ENCODE measurements at places on chromosomes 7 and 10. TPM values are rescaled to one million over a fixed set of nuclear protein-coding genes. Genes with fewer than 3 reads are reported as not detected.

DNA sequence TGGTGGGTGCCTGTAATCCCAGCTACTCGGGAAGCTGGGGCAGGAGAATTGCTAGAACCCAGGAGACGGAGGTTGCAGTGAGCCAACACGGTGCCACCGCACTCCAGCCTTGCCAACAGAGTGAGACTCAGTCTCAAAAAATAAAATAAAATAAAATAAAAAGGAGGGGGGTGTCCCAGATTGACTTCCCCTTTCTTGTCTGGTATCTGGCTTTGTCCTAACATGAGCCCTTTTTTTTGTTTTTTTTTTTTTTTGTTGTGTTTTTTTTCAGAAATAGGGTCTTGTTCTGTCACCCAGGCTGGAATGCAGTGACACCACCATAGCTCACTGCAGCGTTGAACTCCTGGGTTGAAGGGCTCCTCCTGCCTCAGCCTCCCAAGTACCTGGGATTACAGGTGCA, 4.7 kb downstream of the CASP2 start:
- no peak for DNase-seq

GRCh38 chr10:70174058-70174741, 3.9 kb upstream of the SAR1A start:
- DNase-seq: peak; percentile 66

- no peak for DNase-seq
These were observed 165.2 kb downstream of the RELN start for GRCh38 chr7:103824251-103824650.

Gene APBB1IP
- 48.9 TPM for total RNA-seq

GRCh38 chr7:13017881-13018280, 330.4 kb downstream of the ARL4A start:
- DNase-seq: no peak

Gene STEAP1
- not detected for total RNA-seq

Gene OGDHL
- total RNA-seq: 0.55 TPM

- no peak for DNase-seq
These were observed 40.5 kb downstream of the SLC39A12 start for GRCh38 chr10:17992266-17992665.

DNA sequence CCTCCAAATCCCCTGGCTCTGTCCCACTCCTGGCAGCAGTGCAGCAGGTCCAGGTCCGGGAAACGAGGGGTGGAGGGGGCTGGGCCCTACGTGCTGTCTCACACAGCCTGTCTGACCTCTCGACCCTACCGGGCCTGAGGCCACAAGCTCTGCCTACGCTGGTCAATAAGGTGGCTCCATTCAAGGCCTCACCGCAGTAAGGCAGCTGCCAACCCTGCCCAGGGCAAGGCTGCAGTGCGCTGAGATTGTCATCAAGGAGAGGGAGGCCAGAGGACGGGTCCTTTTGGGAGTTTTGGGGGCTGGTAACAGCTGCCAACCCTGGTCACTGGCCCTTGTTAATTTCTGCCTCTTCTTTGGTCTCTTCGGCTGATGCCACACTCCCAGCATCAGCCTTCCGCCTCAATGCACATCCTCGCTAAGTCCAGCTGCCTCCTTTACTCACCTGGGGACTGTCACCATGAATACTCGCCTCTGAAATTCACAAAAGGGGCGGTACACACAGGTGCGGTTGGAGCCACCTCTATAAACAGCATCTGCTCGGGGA, 3.5 kb downstream of the EPO start:
- no peak for DNase-seq

GRCh38 chr7:124700655-124701054, 64.9 kb downstream of the GPR37 start:
- no peak for DNase-seq

GRCh38 chr7:24587853-24588252, 14.6 kb downstream of the PALS2 start:
- peak; percentile 51 for DNase-seq

- DNase-seq: no peak
These were observed 228.3 kb upstream of the NPVF start for GRCh38 chr7:25456467-25457171.

DNA sequence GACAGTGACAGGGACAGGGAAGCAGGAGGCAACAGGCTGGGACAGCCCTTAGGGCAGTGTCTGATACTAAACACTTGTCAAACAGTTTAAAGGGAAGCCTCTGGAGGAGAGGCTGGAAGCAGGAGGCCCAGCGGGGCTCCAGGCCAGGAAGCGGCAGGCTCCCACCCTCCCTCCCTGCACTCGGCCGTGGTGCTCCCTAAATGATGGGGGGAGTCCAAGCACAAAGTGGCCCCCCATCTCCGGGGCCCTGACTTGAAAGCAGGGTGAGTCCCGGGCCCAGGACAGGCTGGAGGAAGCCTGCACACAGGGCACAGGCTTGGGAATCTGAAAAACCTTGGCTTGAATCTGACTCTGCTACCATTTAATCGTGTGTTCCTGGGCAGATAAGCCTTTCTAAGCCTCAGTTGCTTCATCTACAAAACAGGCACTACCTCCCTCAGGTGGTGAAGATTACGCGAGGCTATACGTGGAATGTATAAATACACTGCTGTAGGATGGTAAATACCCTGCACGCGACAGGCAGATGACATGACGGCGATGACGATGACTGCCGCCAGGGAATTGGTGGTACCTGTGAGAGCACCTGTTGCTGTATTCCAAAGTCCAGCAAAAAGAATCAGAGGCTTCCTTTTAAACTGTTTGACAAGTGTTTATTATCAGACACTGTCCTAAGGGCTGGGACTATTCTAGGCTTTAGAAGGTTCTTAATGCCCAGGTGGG, 34.1 kb downstream of the GBX1 start:
- DNase-seq: peak; percentile 15

Gene TMEM106B
- 27.3 TPM for total RNA-seq

GRCh38 chr10:118394301-118395200, 52.4 kb upstream of the FAM204A start:
- DNase-seq: no peak

Gene SPDYE16
- total RNA-seq: 0.42 TPM

DNA sequence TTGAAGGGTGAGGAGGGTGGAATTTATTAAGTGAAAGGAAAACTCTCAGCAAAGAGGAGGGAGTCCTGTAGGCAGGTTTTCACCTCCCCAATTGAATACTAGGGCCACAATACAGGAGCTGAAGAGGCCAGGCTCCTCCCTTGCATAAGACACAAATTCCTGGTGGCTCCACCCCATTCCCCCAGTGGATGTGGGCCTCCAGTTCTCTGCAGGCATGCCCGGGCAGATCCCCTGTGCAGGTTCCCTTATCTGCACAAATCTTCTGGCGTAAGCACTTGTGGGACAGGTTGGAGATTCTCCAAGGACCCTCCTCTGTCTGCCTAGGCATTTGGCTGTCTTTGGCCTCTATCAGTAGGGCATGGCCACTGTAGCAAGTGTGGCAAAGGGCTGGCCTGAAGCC, 847.1 kb upstream of the MBL2 start:
- DNase-seq: no peak

DNA sequence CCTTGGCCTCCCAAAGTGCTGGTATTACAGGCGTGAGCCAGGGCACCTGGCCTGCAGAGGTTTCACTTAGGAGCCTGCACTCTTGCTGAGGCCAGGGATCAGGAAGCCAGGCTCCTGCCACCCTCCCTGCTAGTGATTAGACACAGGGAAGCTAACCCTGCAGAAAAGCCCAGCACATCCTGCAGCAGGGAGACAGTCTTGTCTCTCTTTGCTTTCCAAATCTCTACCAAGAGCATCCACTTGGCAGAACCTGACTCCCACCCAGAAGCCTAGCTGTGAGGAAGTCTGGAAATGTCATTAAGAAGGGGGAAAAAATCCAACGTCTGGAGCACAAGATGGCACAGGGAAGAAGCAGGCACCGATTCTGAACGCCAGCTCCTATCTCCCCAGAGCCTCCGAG, 8.0 kb upstream of the FAM171A1 start:
- no peak for DNase-seq

Gene BAMBI
- total RNA-seq: 1.4 TPM

Gene ANKRD30A
- total RNA-seq: not detected

Gene SPDYE11
- not detected for total RNA-seq

Gene ZNF92
- total RNA-seq: 14.2 TPM

GRCh38 chr10:17009212-17009700, 120.4 kb downstream of the CUBN start:
- no peak for DNase-seq

DNA sequence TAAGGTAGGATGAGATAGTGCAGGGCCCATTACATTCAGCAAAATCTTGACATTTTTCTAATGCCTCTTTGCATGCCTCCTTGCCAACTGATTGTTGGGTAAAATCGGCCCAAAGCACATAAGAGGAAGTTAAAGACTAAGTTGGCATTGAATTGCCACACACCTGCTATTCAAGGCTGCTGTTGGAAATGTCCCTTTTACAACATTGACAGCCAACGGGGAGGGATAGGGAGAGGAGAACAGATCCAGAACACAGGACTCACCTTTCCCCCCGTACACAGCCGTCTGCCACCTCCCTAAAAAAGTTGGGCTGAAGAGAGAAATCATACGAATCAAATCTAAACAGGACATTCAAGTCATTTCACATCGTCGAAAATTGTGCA, 695 bp downstream of the FAM237B start:
- DNase-seq: no peak

Gene LEP
- not detected for total RNA-seq

GRCh38 chr10:66102756-66103155, 823.1 kb upstream of the LRRTM3 start:
- no peak for DNase-seq

GRCh38 chr10:33428682-33429081, 94.2 kb upstream of the NRP1 start:
- no peak for DNase-seq

Gene SORCS3
- not detected for total RNA-seq

- DNase-seq: no peak
These were observed 734.7 kb downstream of the KCNMA1 start for GRCh38 chr10:76902949-76903348.

DNA sequence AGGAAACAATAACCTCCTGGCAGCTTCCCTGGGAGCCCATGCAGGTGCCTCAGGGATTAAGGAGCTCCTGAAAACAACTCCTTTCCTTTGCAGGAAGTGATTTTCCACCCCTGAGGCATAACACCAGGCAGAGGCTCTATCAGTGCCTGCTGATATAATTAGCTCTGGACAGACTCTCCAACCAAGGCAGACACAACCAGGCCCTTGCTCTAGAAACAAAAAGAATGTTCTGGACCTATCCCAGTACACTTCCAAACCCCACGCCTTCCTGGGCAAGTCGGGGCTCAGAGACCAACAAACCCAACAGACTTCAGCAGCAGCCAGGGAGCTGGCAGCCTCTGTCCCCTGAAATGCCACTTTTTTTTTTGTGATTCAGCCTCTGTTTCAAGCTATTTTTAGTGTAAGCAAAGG, 247.1 kb downstream of the KCNMA1 start:
- no peak for DNase-seq

DNA sequence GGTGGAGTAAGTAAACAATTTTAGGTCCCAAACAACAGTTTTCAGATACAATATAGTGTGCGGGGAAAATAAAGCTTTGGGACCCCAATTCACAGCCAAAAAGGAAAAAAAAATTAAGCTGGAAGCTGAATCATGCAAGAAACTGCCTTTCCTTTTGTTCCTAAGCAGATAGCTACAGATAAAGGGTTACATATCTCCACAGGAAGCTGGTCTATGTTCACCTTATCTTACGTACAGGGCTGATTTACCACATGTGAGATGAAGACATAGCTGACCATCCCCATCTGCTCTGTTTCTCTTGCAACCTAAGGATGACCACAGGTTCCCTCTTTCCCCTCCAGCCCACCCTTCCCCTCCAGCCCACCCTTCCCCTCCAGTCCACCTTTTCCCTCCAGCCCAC, 14.2 kb upstream of the PFKP start:
- no peak for DNase-seq

DNA sequence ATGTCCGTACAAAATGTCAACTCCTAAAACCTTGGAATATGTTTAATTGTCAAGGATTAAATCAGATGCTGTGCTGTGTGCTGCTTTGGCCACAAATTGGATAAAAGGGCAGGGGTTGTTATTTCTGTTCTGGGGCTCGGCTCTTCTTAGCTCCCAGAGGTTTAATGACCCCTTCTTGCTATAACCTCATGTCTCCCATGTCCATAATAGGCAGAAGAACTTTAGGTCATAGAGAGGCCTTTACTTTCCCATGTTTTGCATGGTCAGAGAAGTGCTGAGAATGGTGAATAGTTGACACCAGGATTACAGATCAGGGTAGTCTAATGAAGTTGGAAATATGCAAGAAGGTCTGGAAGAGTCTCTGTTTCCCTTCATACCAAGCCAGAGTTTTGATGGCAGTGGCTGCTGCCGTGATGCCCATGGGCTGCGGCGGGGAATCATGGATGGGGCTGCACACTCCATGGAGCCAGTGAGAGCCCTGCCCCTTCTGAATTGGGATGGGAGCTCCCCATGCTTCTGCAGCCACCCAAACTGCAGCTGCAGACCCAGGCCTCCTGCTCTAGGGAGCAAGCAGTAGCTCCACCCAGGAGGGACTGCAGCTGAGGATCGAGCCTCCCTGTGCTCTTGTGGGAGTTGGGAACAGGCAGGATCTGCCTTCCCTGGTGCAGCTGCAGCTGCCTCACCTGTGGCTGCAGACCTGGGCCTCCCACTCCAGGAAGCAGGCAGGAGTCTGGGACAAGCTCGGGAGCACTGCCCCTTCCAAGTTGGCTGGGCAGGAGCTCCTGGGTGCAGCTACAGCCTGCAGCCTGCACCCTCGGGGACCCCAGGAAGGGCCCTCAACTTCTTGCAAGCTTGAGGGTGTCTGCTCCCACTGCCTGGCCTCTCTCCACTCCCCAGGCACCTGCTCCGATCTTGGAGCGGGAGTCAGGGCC, 23.1 kb upstream of the STEAP4 start:
- DNase-seq: no peak

Gene LRMDA
- not detected for total RNA-seq

Gene ERVW-1
- not detected for total RNA-seq

DNA sequence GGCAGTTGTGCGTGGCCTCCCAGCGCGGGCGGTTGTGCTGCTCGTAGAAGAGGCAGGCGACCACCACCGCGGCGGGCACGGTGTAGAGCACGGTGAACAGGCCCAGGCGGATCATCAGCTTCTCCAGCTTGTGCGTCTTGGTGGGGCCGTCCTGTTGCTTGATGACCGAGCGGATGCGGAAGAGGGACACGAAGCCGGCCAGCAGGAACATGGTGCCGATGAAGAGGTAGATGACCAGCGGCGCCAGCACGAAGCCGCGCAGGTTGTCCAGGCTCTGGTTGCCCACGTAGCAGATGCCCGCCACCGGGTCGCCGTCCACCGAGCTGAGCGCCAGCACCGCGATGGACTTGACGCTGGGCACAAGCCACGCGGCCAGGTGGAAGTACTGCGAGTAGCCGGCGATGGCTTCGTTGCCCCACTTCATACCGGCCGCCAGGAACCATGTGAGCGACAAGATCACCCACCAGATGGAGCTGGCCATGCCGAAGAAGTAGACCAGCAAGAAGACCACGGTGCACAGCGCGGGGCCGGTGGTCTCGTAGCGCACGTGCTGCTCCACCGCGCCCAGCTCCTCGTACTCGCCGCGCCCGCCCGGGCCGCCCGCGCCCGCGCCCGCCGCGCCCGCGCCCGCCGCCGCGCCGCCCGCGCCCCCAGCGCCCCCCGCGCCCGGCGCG, 2.2 kb downstream of the FZD8 start:
- no peak for DNase-seq

- DNase-seq: no peak
These were observed 192.6 kb upstream of the FRMD4A start for GRCh38 chr10:14523286-14523685.

- no peak for DNase-seq
These were observed 84.5 kb upstream of the DUSP5 start for GRCh38 chr10:110413049-110413783.

Measured in CD8-positive, alpha-beta memory T cell (primary cell).